ENCODE measurements at places on chromosomes 1 and 21. TPM values are rescaled to one million over a fixed set of nuclear protein-coding genes. Genes with fewer than 3 reads are reported as not detected.

FCRLB gene
- polyA plus RNA-seq, result 0.84 TPM

NCAM2 gene
- 0.34 TPM for polyA plus RNA-seq

COL8A2 gene
- 6.7 TPM for polyA plus RNA-seq

PRKCZ gene
- polyA plus RNA-seq, result 30.6 TPM

MROH9 gene
- polyA plus RNA-seq, result 0.05 TPM

NHLH2 gene
- 0.14 TPM for polyA plus RNA-seq

Data from thymus (tissue), 14 donors.